Right ventricle myocardium inferior (tissue), 1 donor: ENCODE measurements at places on chromosomes 11 and 22.

- DNase-seq, result no peak
These were observed 5.6 kb downstream of the AHNAK start for GRCh38 chr11:62540804-62541701.

- DNase-seq, result no peak
These were observed 133.8 kb upstream of the PITPNB start for GRCh38 chr22:28052825-28053269.

GRCh38 chr11:115302946-115303703 is 201.1 kb downstream of the CADM1 start:
- DNase-seq, result no peak

- DNase-seq, result no peak
These were observed 2.3 kb upstream of the SYVN1 start for GRCh38 chr11:65136515-65137096.

- DNase-seq, result no peak
These were observed 5.7 kb downstream of the AMPD3 start for GRCh38 chr11:10460611-10461275.

DNA sequence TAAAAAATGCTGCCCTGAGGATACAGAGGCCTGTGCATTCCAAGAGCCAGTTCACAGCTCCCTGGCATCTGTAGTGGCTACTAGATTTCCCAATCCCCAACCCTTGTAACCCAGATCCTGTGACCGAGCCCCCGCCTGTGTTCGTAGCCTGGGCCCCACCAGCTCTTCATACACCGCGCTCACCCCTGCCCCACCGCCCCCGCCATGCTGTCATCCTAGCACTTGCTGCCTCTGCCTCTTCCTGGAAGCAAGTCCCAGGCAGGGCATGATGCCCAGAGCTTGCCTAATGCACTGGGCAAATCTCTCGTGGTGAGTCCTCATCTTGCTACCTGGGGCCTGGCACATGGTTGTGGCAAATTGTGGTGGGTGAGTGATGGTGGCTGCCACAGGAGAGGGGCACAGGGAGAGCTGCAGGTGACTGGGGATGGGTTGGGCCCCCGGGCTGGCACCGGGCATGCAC is 7.1 kb downstream of the MGAT3 start:
- DNase-seq, result no peak

- no peak for DNase-seq
These were observed 21.1 kb downstream of the RTN4R start for GRCh38 chr22:20247010-20247505.

GRCh38 chr11:104033561-104033960 is 2.9 kb upstream of the DDI1 start:
- no peak for DNase-seq
